Astrocyte of the spinal cord (primary cell): ENCODE measurements at places on chromosomes 11 and 22.
A peak's percentile ranks its signal among the peaks of the same experiment; 100 is the strongest.

GRCh38 chr11:111992206-111992855, 32.9 kb upstream of the DLAT start:
- no peak for DNase-seq

DNA sequence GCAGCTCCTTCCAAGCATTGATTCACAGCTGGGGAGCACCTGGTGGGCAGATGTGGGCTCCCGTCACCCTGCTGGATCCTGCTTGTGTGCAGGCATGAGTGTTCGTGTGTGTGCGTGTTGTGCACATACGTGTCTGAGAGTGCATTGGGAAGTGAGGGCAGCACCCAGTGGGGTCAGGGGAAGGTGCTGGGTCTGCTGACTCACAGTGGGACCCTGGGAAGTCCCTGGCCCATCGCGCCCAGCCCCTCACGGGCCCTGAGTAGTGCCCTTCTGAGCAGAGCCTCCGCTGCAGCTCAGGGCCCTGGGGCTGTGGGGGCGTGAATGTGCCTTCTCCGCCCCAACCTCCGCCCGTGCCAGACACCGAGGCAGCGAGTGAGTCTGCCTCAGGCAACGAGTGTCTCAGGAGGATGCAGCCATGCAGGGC, 36.8 kb downstream of the WNT11 start:
- DNase-seq, result no peak

DNA sequence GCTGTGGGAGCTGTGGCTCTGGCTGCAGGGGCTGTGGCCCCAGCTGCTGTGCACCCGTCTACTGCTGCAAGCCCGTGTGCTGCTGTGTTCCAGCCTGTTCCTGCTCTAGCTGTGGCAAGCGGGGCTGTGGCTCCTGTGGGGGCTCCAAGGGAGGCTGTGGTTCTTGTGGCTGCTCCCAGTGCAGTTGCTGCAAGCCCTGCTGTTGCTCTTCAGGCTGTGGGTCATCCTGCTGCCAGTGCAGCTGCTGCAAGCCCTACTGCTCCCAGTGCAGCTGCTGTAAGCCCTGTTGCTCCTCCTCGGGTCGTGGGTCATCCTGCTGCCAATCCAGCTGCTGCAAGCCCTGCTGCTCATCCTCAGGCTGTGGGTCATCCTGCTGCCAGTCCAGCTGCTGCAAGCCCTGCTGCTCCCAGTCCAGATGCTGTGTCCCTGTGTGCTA, 514 bp downstream of the KRTAP5-9 start:
- no peak for DNase-seq

DNA sequence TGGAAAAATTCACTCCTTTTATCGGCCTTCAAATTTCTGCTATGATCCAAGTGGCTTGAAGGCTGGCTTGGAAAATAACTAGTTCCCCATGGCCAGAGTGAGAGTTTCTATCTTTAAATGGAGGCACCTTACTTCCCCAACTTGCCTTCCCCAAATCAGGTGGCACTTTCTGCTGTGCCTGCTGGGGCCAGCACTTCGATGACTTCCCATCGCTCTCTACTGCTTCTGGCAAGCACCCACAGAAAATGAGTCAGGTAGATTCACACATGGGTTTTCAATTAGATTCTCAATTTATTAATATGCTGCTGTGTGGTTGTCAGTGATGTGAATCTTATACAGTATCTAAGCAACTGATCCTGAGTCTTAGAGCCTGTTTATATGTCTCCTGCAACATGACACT, 398.8 kb upstream of the RAG2 start:
- no peak for DNase-seq

- no peak for DNase-seq
Measured at GRCh38 chr11:65418431-65418680, 4.2 kb upstream of the NEAT1 start.

DNA sequence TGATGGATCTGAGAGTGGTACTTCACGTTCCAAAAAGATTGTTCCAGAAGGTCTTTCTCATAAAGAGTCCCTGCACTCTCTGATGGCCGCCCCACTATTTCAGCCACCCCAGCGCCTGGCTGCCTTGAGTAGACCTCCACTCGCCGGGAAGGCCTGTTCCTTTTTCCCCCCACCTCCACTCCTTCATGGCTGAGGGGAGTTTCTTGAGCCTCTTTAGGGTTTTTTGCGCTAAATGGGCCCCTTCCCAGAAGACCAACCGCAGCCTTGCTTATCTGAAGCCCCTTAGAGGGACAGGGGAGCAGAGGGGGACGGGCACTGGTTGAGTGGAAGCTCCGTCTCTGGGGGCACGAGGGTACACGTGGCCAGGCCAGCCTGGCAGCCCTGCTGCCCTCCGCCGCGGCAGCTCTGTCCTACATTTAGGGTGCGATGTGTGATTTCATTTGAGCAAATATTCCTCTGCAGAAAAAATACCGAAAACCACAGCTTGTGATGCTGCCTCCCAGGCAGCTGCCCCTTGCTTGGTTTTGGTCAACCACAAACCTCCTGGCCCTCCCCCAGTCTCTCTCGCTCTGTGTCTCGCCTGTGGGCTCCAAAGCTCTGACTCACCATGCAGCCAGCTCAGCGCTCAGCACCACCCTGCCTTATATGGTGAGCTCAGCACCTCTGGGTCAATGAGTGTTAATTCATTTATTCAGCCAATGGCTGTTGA, 88.7 kb downstream of the TP53I11 start:
- DNase-seq, result peak; percentile 99

- peak; percentile 52 for DNase-seq
Measured at GRCh38 chr22:37492428-37493344, 6.5 kb upstream of the MFNG start.
